Upper lobe of right lung (tissue), 1 donor: ENCODE measurements at places on chromosomes 11 and 22.

DNA sequence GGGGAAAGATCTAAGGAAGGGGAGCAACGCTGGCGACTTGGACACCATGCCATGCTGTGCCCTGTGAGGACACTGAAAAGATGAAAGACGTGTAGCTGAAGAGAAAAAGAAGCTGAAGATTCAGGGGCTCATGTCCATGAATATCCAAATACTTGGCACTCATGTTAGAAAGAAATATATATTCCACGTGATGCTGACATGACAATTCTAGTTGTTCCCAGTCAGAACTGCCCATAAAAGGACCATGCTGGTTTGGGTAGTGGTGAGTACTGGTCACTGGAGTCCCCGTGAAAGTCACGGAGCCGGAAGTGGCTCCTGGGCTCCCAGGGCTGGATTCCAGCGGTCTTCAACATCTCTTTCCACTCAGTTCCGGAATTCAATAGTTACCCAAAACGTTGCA is 9.9 kb downstream of the MS4A15 start:
- DNase-seq, result no peak

DNA sequence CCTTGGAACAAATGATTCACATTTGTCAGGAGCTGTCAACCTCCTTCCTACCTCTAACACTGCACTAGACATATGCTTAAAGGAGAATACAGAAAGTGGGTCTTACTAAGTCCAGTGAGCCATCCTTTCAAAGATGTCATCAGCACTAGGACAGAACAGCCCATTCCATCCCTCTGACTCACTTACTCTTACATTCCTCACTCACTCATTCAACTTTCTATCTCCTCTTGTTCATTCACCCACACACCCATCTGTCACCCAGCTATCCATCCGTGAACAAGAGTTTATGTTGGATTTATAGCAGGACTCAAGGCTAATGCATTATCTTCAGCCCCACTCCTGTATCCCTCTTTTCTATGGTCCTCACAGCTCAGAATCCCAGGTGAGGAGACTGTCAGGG is 9.1 kb downstream of the INSC start:
- no peak for DNase-seq

- no peak for DNase-seq
These were observed 268.0 kb upstream of the ANO3 start for GRCh38 chr11:26063915-26064314.

DNA sequence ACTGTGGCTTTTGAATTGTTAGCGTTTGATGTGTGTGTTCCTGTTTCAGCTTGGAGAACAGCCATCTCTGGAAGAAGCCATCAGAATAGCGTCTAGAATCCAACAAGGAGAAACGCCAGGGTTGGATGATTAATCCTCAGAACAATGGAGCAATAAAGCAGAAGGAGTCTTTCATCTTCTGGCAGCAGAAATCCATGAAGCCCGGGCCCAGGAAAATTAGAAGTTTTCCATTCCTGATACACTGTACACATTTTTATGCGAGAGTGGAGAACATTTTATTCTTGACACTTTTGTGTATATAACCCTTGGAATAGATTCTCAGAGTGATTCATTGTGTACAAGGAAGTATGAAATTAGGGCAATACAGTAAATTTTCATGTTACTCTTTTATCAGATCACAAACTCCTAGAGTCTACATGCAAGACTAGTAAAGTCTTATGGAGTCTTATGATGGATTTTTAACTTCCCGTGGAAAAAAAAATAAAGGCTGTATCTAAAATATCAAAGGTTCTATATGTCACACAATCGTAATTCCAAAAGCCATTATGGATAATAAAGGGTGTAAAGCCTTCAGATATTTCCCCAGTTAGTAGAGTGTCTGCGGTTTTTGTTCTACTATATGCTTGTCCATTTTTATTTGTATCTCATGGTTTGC is 45.9 kb upstream of the WEE1 start:
- DNase-seq, result no peak

DNA sequence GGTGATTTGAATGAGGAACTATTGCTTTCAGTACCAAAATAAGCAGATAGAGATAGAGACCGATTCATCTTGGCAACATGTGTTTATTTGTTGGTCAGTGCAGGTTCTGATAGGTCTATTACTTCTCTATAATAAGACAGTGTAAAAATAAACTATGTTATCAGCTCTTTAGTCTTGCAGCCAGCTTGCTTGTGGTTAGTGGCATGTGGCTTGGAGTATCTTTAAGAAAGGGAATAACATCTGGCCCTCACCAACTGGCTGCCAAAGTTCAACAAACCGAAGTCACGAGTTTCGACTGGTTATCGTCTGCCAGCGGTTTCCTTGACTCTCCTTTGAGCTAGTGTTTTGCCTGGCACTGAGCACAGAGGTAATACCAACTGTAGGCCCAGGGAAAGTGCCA is 71.8 kb downstream of the CTTN start:
- DNase-seq, result no peak

GRCh38 chr22:32211011-32211410 is 6.1 kb upstream of the RFPL2 start:
- no peak for DNase-seq
